ENCODE measurements at places on chromosomes 7 and 10.

- no peak for DNase-seq
Observed at GRCh38 chr7:137999496-138000080, 2.3 kb downstream of the CREB3L2 start.

DNA sequence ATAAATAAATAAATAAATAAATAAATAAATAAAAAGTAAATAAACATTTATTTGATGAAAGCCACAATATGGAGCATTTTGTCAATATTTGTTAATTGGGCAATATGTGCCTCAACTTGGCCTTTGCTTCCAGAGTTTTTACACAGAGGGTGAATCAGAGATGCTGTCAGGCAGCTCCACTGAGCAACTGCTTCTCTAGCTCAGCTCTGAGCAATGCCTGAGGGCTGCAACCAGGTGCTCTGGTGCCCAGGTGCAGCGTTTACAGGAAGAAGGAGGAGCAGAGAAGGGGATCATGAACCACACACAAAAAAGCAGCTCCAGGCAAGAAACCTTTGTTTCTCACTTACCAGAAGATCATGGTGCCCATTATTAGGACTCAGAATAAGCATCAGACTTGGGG is 876.2 kb upstream of the AUTS2 start:
- DNase-seq, result no peak

- DNase-seq, result no peak
Observed at GRCh38 chr10:22268503-22268902, 47.7 kb upstream of the COMMD3 start.

DNA sequence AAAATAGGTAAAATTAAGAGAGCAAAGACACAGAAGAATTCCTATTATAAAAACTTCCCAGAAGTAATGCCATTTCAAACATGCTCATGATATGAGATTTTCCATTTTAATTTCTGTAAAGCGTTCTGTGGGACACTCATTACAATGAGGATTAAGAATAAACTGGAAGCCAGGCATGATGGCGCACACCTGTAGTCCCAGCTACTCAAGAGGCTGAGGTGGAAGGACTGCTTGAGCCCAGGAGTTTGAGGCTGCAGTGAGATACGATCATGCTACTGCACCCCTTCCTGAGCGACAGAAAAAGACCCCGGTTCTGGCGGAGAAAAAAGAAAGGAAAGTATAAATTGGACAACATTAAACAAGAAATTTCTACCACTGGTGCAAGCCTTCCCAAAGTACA is 1.5 kb downstream of the DNA2 start:
- no peak for DNase-seq

GRCh38 chr10:55183993-55184392 is 383.0 kb upstream of the PCDH15 start:
- no peak for DNase-seq

- DNase-seq, result peak; percentile 76
Observed at GRCh38 chr7:117212969-117213877, 109.6 kb downstream of the WNT2 start.

DNA sequence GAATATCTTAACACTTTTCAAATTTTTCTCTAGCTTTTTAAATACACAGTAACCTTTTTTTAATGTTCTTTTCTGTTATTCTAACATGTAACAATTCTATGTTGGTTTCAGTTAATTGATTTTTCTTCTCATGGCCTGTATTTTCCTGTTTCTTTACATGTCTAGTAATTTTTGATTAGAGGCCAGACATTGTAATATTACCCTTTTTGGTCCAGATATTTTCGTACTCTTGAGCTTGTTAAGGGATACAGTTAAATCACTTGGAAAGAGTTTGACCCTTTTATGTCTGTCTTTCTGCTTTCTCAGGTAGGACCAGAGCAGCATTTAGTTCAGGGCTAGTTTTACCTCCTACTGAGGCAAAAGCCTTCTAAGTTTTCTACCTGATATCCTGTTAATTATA is 45.0 kb downstream of the BICC1 start:
- no peak for DNase-seq

- peak; percentile 92 for DNase-seq
Observed at GRCh38 chr7:102836191-102836919, 76.4 kb upstream of the LRRC17 start.

DNA sequence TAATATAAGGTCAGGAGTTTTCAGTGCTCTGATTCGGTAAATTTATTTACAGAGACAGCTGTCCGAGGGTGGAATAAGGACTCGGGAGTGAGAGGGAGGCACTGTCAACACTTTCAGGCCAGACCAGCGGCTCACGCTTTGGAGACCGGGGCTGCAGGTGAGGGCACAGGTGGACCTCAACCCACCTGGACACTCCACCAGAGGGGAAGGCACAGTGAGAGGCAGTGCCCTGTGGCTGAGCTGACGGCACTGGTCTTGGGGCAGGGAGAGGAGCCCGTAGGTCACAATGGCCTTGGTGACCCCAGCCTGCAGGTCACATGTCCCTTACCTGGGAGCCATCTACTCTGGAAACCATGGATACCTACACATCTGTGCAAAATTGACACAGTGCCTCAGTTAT is 315.1 kb downstream of the ADARB2 start:
- no peak for DNase-seq

GRCh38 chr10:62171791-62172190 is 96.9 kb downstream of the RTKN2 start:
- DNase-seq, result peak; percentile 35

Measured in fibroblast of skin of abdomen (primary cell).